Heart left ventricle (tissue), 16 donors: ENCODE measurements at places on chromosomes 13 and 19. TPM values are rescaled to one million over a fixed set of nuclear protein-coding genes. Genes with fewer than 3 reads are reported as not detected.

GNA15 gene
- 2.2 TPM for total RNA-seq

DNA sequence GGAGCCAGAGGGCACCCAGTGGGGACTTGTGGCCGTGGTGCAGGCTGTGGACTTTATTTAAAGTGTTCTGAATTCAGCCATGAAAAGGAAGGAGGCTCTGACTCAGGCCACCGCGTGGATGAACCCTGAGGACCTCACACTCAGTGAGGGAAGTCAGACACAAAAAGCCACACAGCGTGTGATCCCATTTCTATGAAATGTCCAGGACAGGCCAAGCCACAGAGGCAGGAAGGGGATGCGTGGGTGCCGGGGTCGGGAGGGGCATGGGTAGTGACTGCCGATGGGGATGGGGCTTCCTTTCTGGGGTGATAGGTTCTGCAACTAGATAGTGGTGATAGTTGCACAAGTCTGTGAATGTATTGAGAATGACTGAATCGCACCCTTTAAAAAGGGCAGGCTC lies 8.7 kb upstream of the ZBTB7A start:
- no peak for DNase-seq

SIGLEC6 gene
- total RNA-seq, result not detected

DNA sequence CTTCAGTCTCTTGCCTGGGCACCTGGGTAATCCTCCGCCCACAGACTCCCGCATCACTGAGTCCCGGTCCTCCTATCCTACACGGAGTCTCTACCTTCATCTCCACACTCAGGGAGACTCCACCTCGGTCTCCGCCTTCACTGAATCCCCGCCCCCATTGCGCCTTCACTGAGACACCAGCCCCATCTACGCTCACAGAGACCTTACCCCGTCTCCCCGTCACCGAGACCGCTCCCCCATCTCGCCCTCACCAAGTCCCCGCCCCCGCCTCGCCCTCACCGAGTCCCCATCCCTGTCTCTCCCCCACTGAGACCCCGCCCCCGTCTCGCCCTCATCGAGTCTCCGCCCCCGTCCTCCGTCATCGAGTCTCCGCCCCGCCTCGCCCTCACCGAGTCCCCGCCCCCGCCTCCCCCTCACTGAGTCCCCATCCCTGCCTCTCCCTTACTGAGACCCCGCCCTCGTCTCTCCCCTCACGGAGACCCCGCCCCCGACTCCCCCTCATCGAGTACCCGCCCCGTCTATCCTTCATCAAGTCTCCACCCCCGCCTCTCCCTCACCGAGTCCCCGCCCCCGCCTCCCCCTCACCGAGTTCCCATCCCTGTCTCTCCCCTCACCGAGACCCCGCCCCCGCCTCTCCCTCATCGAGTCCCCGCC lies 23.1 kb upstream of the ZNF846 start:
- peak; percentile 96 for DNase-seq

HIF3A gene
- 115 TPM for total RNA-seq

KIR2DL1 gene
- not detected for total RNA-seq

ZNF296 gene
- total RNA-seq, result 0.40 TPM

DNA sequence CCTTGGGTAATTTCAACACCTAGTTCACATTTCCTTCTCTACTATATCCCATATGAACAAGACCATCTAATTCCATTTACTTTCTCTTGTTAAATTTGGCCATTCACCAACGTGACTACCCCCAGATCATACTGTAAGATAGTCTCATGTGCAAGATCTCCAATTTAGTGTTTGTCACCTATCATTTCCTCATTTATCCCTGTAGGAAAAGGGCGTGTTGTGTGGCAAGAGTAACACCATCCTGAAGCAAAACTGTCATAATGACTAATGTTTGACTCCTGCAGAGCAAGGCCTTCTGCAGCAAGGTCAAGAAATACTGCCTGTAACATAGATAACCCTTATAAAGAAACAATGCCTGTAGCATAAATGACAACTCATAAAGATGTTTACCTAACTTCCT lies 51.3 kb downstream of the SUCLA2 start:
- no peak for DNase-seq

- no peak for DNase-seq
Observed at GRCh38 chr13:97385146-97385545, 48.8 kb upstream of the RAP2A start.

GRCh38 chr13:46627462-46627861 lies 74.5 kb downstream of the LRCH1 start:
- DNase-seq, result no peak

DNA sequence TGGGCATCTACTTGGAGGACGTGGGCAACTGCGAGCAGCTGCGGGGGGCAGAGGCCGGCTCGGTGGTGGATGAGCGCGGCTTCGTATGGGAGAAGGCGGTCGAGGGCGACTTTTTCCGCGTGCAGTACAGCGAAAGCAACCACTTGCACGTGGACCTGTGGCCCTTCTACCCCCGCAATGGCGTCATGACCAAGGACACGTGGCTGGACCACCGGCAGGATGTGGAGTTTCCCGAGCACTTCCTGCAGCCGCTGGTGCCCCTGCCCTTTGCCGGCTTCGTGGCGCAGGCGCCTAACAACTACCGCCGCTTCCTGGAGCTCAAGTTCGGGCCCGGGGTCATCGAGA lies 10.3 kb upstream of the STRN4 start:
- no peak for DNase-seq

- no peak for DNase-seq
Observed at GRCh38 chr13:95499811-95500712, 52.5 kb upstream of the CLDN10 start.

DNA sequence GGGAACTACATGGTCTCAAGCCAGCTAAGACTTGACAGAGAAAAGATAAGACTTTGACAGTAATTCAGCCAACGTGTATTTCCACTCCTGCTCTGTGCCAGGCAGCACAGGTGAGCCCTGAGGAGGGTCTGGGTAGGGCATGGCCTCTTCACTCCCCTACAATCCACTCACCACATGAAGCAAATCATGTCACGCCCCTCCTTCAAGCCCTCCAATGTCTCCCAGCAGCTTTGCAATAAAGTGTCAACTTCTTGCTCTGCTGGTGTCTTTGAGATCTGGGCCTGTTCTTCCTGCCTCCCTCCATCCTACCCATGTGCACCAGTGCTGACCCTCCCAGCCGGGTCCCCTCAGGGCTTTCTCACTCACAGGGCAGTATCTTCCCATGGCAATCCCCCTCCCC lies 58.5 kb downstream of the CCDC70 start:
- no peak for DNase-seq

DNA sequence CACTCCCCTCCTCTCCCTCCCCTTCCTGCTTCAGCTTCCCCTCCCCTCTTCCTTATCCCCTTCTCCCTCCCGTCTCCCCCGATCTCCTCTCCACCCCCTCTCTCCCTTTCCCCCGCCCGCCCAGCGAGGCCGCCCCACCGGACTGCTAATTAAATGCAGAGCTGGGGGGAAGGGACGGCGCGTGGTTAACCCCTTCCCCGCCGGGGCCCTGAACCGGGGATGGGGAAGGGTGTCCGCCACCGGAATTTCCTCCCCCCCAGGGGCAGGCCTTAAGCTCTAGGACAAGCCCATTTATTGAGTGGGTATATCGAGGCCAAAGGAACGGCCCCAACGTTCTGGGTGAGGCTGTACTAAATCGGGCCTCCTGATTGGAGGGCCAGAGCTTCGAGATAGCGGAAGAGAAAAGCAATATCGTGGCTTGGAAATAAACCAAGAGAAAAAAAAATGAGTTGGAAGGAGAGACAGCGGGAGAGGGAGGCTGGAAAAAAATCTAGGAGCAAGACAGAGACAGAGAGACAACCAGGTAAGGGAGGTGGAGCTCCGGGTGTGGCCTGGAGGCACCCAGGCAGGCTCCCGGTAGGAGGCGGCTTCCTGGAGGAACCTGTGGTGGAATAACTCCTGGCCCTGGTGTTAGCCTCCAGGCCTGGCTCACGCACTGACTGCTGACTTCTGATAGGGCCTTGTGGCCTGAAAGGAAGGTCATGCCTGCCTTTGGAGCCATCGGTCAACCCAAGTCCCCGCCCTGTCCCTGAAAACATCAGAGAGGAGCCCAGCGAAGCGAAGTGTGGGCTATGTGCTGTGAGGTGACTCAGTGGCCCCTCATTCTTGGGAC lies 11.6 kb upstream of the JUND start:
- peak; percentile 93 for DNase-seq
